Glutamatergic neuron (in vitro differentiated cells): ENCODE measurements at places on chromosomes 2 and 18. TPM values are rescaled to one million over a fixed set of nuclear protein-coding genes. Genes with fewer than 3 reads are reported as not detected.

Gene EVX2
- 0.76 TPM for total RNA-seq

- H3K4me3 ChIP-seq, result no peak overlapping the region
- peaks cover 6% of the 10 kb centered on the region for H3K4me1 ChIP-seq
- H3K27me3 ChIP-seq, result no peaks in the 10 kb centered on the region
Observed at GRCh38 chr18:7524786-7525185, 42.3 kb upstream of the PTPRM start.

DNA sequence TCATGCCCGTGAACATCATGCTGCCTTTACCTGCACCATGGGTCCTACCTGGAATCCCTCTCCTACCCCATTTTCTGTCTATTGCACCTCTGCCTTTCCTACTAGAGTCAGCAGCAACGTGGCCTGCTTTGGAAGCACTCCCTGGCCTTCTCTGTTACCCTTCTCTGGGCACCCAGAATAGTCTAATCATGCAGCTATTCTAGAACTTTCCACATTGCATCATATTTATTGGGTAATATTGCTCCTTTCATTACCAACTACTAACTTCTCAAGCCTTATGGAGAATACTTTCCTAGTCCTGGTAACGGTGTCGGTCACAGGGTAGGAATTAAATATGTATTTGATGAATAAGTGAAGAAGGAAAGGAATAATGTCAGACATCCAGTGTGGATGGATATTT, 33.3 kb upstream of the CREG2 start:
- peaks cover 10% of the 10 kb centered on the region for H3K4me1 ChIP-seq
- H3K27ac ChIP-seq, result no peak overlapping the region
- DNase-seq, result no peak
- no peak overlapping the region for H3K4me3 ChIP-seq
- no peaks in the 10 kb centered on the region for H3K36me3 ChIP-seq
- H3K27me3 ChIP-seq, result peaks cover 10% of the 10 kb centered on the region

DNA sequence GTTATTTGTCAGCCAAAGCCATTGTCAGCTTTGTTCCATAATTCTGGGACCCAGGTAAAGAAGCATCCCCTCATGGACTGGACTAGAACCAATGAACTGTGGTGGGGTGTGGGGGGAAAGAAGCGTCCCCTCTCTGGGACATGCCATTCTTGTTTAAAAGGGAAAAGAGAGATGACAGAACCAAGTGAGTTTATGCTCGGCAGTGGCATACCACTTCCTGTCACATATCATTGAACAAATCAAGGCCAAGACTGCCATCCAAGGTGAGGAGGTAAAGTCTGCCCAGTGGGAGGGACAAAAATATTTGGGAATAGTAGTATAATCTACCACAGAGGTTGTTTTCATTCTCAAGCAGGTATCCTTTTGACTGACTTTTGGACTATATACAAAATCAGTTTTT, 4.7 kb upstream of the GLS start:
- H3K4me3 ChIP-seq, result no peak overlapping the region
- H3K27ac ChIP-seq, result no peak overlapping the region
- H3K36me3 ChIP-seq, result no peaks in the 10 kb centered on the region
- H3K4me1 ChIP-seq, result no peaks in the 10 kb centered on the region
- H3K27me3 ChIP-seq, result peaks cover 2% of the 10 kb centered on the region
- DNase-seq, result no peak

- H3K27ac ChIP-seq, result no peak overlapping the region
- DNase-seq, result no peak
- no peak overlapping the region for H3K4me3 ChIP-seq
- no peaks in the 10 kb centered on the region for H3K36me3 ChIP-seq
- H3K27me3 ChIP-seq, result peaks cover 2% of the 10 kb centered on the region
- H3K4me1 ChIP-seq, result no peaks in the 10 kb centered on the region
Observed at GRCh38 chr2:218032336-218033171, 29.8 kb upstream of the TNS1 start.
